ENCODE measurements at places on chromosomes 16 and 17. TPM values are rescaled to one million over a fixed set of nuclear protein-coding genes. Genes with fewer than 3 reads are reported as not detected.

- no peaks in the 10 kb centered on the region for H3K36me3 ChIP-seq
- H3K27me3 ChIP-seq: no peaks in the 10 kb centered on the region
- no peak overlapping the region for H3K4me3 ChIP-seq
- H3K4me1 ChIP-seq: no peaks in the 10 kb centered on the region
- H3K27ac ChIP-seq: no peak overlapping the region
Measured at GRCh38 chr16:58276346-58276951, 18.4 kb downstream of the PRSS54 start.

- H3K4me1 ChIP-seq: peaks cover 30% of the 10 kb centered on the region
- no peaks in the 10 kb centered on the region for H3K36me3 ChIP-seq
- no peak overlapping the region for H3K4me3 ChIP-seq
- peak; percentile 83 for DNase-seq
- peak overlapping the region; percentile 64 for H3K27ac ChIP-seq
Measured at GRCh38 chr17:77882481-77883212, 75.9 kb upstream of the TNRC6C start.

GRCh38 chr17:10754109-10754508 lies 24.3 kb upstream of the TMEM220 start:
- no peaks in the 10 kb centered on the region for H3K36me3 ChIP-seq
- H3K27ac ChIP-seq: no peak overlapping the region
- DNase-seq: no peak
- H3K4me3 ChIP-seq: no peak overlapping the region

GRCh38 chr17:39667945-39668924 lies at the start of gene PNMT:
Gene PNMT (plus strand): TSS chr17:39668453. CDS start chr17:39668476, 23 bp downstream.
- no peaks in the 10 kb centered on the region for H3K36me3 ChIP-seq
- H3K27ac ChIP-seq: peak within 1 kb of the TSS; percentile 98
- peaks cover 40% of the 10 kb centered on the region for H3K27me3 ChIP-seq
- DNase-seq: peak; percentile 88
- H3K4me3 ChIP-seq: peak within 1 kb of the TSS; percentile 67
- peaks cover 18% of the 10 kb centered on the region for H3K4me1 ChIP-seq

- H3K4me1 ChIP-seq: peaks cover 23% of the 10 kb centered on the region
- no peaks in the 10 kb centered on the region for H3K27me3 ChIP-seq
- peaks cover 22% of the 10 kb centered on the region for H3K36me3 ChIP-seq
- DNase-seq: peak; percentile 60
- H3K27ac ChIP-seq: peak overlapping the region; percentile 89
Measured at GRCh38 chr16:15055141-15056053, 477 bp downstream of the NTAN1 start.

GRCh38 chr17:65181237-65182061 lies 44.3 kb downstream of the RGS9 start:
- no peak for DNase-seq
- no peaks in the 10 kb centered on the region for H3K36me3 ChIP-seq
- H3K4me3 ChIP-seq: no peak overlapping the region
- H3K27ac ChIP-seq: no peak overlapping the region

- no peaks in the 10 kb centered on the region for H3K36me3 ChIP-seq
- no peak overlapping the region for H3K27ac ChIP-seq
- no peak overlapping the region for H3K4me3 ChIP-seq
- DNase-seq: no peak
Measured at GRCh38 chr16:20249211-20249610, 78.1 kb downstream of the GP2 start.

DNA sequence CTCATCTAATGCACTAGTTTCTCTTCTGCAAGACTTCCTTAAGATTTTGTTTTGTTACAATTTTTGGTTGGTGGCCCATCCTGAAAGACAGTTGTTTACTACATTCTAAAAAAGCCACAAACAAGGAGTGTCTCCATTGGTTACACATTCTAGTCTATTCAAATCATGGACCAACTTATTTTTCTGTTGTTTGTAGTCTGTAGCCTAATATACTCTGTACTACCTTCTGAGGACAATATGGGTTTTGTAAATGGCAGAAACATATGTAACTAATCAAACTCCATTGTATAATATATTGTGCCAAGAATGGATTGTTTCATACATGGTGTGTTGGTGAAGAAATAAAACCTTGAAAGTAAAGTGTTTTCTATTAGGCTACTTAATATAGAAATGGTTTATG lies 79.5 kb upstream of the DHX40 start:
- H3K36me3 ChIP-seq: no peaks in the 10 kb centered on the region
- no peak overlapping the region for H3K27ac ChIP-seq
- H3K4me3 ChIP-seq: no peak overlapping the region
- no peaks in the 10 kb centered on the region for H3K27me3 ChIP-seq
- no peak for DNase-seq

GRCh38 chr17:83203073-83203471 lies 123.7 kb downstream of the METRNL start:
- no peaks in the 10 kb centered on the region for H3K27me3 ChIP-seq
- peak overlapping the region; percentile 49 for H3K27ac ChIP-seq
- peak; percentile 71 for DNase-seq
- H3K4me1 ChIP-seq: peaks cover 19% of the 10 kb centered on the region

HOXB6 gene
- total RNA-seq: 0.50 TPM

DNA sequence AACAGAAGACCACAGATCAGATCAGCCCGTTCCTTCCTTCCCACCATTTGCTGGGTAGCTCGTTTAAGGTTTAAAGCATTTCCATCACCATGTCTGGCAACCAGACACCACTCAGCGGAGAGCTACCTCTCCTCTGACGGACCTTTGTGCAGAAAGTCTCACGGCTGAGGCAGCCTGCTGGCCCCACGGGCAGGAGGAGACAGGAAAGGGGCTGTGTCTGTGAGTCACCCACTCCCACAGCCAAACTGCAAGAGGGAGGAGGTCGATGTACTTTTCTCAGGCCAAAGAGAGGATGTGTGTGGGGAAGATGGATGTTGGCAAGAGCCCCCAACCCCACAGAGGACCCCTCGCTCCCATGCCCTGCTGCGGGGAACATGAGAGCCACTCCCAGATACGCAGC lies 92.1 kb downstream of the ZNF423 start:
- no peaks in the 10 kb centered on the region for H3K36me3 ChIP-seq
- DNase-seq: no peak
- H3K27ac ChIP-seq: no peak overlapping the region
- peaks cover 8% of the 10 kb centered on the region for H3K4me1 ChIP-seq

PRDM7 gene
- not detected for total RNA-seq

DNA sequence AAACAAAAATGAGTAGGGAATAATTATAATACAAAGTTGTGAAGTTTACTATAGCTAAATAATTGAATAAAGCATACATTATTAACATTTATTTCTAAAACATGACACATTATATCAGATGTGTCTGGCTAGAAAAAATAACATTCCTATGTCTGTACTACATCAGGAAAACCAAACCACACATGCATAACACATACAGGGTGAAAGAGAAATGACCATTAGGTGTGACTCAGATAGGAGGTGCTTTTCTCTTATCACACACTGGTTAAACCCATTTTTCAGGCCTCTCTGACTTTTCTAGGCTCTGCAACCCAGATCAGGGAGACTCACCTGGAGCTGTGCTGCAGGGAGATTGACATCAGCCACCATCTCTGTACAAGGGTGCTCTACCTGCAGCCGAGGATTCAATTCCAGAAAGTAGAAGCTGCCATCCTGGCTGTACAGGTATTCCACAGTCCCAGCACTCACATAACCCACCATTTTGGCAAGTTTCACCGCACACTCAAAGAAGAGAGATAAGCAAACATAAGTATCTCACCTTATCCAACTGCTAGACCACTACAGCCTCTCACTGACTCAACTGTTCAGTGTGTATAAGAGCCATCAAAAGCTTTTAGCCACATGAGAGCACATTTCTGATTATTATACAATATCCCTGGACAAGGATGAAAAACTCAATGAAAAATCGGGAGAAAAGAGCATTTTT lies 116.6 kb upstream of the C17orf78 start:
- no peak overlapping the region for H3K4me3 ChIP-seq
- no peaks in the 10 kb centered on the region for H3K27me3 ChIP-seq
- H3K36me3 ChIP-seq: peaks cover 5% of the 10 kb centered on the region

TNFRSF17 gene
- total RNA-seq: not detected

DNA sequence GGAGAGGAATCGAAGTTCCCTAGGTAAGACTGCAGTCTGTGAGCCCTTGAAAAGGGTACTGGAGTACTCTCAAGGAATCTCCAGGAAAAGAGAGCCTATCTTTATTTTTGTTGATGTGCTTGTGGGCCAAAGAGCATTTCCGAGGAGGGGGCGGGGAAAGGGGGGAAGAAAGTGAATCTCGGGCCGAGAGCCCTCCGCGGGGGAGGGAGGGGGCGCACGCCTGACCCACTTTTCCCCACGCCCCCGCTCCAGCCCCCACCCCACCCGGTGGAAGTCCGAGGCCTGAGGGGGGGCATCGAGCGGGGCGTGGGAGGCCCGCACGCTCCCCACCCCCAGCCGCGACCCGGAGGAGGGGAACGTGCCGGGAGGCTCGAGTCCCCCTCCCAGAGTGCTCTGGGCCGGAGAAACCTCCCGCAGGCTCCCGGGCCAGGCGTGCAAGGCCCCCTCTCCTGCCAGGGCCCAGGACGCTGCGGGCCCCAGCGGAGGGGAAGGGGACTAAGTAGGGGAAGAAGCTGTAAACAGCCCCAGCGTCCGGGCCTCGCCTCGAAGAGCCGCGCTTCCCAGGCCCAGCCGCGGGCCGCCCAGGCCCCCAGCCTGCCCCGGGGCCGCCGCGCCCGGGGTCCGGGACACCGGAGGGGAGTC lies 444 bp downstream of the HELZ start:
- peak overlapping the region; percentile 94 for H3K27ac ChIP-seq
- no peaks in the 10 kb centered on the region for H3K36me3 ChIP-seq
- peak overlapping the region; percentile 84 for H3K4me3 ChIP-seq
- DNase-seq: peak; percentile 8
- peaks cover 48% of the 10 kb centered on the region for H3K4me1 ChIP-seq

- H3K4me1 ChIP-seq: no peaks in the 10 kb centered on the region
- H3K27me3 ChIP-seq: peaks cover 3% of the 10 kb centered on the region
- no peak overlapping the region for H3K27ac ChIP-seq
Measured at GRCh38 chr16:86455640-86456039, 54.7 kb upstream of the FOXF1 start.

TNS4 gene
- total RNA-seq: not detected

ZPBP2 gene
- total RNA-seq: not detected

GRCh38 chr17:42422958-42423712 lies at the start of gene CAVIN1:
Gene CAVIN1 (minus strand): TSS chr17:42423256. CDS start chr17:42423097, 159 bp downstream.
- DNase-seq: peak; percentile 100
- peak within 1 kb of the TSS; percentile 100 for H3K27ac ChIP-seq
- H3K27me3 ChIP-seq: peaks cover 6% of the 10 kb centered on the region
- H3K4me1 ChIP-seq: peaks cover 51% of the 10 kb centered on the region
- H3K4me3 ChIP-seq: peak within 1 kb of the TSS; percentile 100

DNA sequence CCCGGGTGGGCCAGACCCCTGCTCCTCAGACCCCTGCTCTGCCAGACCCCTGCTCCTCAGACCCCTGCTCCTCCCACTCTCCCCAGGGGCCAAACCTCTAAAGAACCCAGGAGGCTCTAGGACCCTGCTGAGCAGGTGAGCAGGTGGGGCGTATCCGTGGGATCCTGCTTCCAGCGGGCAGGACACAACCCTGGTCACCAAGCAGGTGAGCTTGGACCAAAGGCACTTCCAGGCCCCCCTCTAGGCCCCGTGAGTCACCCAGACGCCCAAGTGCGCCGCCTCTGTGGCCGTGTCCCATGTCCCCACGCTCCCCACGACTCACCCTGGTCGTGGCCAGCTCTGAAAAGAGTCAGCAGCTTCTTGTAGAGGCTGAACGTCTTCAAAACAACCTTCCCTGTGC lies 5.0 kb downstream of the CYBC1 start:
- DNase-seq: no peak
- no peak overlapping the region for H3K4me3 ChIP-seq
- H3K27ac ChIP-seq: no peak overlapping the region
- H3K36me3 ChIP-seq: peaks cover 60% of the 10 kb centered on the region
- H3K4me1 ChIP-seq: peaks cover 12% of the 10 kb centered on the region
- H3K27me3 ChIP-seq: no peaks in the 10 kb centered on the region

DNA sequence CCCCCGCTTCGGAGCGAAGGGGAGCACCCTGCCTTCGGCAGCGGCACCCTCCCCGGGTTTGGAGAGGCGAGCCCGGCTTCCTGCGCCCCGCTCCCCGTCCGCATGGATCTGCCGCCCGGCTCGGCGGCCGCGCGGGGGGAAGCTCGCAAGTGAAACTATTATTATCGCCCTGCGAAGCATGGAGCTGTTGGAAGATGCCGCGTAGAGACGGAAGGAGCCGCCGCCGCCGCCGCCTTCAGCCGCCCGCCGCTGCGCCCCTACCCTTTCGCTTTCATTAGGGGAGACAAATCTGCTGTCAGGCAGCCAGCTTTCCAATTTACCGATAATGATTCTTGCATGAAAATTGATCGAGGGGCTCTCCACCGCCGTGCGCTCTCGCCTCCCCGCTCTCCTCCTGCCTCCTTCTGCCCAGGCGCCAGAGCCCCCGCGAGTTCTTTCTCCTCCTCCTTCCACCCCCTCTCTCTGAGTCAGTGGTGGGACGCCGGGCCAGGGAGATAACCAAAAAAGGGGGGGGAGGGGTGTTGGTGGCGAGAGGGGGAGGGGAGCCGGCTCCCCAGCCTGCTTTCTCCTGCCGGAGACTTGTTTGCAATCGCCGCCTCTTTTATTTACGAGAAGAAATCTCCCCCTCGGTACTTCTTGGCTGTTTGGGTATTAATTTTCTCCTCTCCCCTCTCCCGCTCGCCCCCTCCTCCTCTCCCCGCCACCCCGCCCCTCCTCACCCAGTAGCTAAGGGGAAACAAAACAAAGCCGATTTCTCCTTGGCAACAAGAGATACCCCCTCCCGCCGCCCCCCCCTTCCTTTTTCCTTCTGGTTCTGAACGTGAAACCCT lies 58.0 kb upstream of the GSE1 start:
- H3K4me3 ChIP-seq: peak overlapping the region; percentile 96
- DNase-seq: peak; percentile 74
- H3K36me3 ChIP-seq: no peaks in the 10 kb centered on the region
- H3K27me3 ChIP-seq: no peaks in the 10 kb centered on the region
- peak overlapping the region; percentile 86 for H3K27ac ChIP-seq

- H3K4me1 ChIP-seq: no peaks in the 10 kb centered on the region
- H3K27me3 ChIP-seq: no peaks in the 10 kb centered on the region
- H3K4me3 ChIP-seq: no peak overlapping the region
- no peak overlapping the region for H3K27ac ChIP-seq
- no peaks in the 10 kb centered on the region for H3K36me3 ChIP-seq
Measured at GRCh38 chr16:20937736-20938135, 37.2 kb downstream of the LYRM1 start.

GRCh38 chr16:60203525-60204124 lies 1469.5 kb upstream of the GOT2 start:
- DNase-seq: no peak
- no peaks in the 10 kb centered on the region for H3K27me3 ChIP-seq
- no peaks in the 10 kb centered on the region for H3K36me3 ChIP-seq
- H3K4me1 ChIP-seq: no peaks in the 10 kb centered on the region
- H3K27ac ChIP-seq: no peak overlapping the region

JPH3 gene
- total RNA-seq: not detected

DNA sequence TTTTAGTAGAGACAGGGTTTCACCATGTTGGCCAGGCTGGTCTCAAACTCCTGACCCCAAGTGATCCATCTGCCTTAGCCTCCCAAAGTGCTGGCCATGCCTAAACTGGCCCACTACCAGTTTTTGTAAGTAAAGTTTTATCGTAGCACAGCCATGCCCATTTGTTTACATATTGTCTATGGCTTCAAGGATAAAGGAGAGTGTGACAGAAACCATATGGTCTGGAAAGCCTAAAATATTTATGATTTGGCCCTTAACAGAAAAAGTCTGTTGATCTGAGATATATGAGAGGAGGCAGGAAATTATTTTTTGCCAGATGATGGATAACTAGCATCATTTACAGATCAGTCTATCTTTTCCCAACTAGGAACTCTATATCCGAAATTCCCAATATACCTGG lies 4.5 kb downstream of the AKAP10 start:
- H3K4me3 ChIP-seq: no peak overlapping the region
- peaks cover 18% of the 10 kb centered on the region for H3K4me1 ChIP-seq
- peaks cover 49% of the 10 kb centered on the region for H3K36me3 ChIP-seq
- no peak for DNase-seq
- H3K27me3 ChIP-seq: no peaks in the 10 kb centered on the region

All from heart left ventricle (tissue), 16 donors.